ENCODE measurements at places on chromosomes 11 and 22.

- no peak for DNase-seq
These were observed 149.3 kb downstream of the TMEM135 start for GRCh38 chr11:87187076-87187475.

DNA sequence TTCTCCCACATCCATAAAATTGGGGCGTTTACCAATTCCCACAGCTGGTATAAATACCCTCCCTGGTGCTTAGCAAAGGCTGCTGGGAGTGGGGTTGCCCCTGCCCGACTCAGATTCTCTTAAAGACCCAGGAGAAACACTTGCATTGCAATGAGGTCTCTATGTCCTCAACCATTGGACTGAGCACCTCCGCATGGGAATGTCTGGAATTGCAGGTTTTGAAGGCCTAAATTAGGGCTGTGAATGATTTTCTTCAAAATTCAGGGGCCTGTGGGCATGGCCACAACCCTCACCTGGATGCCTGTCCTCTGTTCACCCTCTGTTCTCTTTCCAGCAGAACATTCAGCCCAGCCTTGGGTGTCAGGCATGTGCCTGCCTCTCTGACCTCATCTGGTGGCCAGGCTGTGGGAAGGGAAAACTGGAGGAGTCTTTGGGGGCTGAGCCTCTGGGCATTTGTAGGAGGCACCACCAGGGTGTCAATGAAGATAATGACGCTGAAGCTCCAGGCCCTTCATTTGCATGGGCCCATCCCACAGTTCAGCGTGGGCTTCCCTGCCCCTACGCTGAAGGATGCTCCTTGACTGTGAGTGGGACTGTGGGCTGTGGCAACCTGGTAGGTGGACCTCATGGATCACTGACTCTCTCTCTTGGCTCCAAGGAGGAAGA, 52.7 kb upstream of the MYEOV start:
- no peak for DNase-seq

DNA sequence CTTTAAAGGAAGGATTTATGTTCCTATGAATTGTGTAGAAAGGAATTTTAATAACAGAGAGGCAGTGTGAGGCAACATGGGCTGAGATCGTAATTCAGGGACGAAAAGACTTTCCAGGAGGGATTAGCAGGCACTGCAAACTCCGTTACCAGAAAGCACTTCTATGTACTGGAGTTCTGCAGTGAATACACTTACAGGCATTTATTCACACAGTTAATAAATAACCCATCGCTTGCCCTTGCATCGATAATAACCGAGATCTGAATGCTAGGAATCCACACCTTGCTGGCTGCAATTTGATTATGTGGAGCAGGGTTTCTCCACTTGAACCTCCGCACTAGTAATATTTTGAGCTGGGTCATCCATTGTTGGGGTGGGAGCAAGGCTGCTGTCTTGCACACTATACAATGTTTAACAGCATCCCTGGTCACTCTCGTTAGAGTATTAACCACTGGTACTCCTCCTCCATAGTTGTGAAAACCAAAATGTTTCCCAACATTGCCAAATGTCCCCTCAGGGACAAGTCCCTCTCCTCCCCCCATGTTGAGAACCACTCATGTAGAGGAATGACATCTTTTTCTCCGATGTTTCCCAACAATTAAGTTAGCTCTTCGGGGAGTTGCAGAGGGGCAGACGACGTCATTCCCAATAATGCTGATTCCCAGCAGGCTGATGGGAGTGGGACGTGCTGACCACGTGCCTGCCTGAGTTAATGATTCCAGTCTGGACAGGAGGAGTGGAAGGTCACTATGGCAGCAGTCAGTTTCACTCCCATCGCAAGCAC, 99.5 kb downstream of the SNX19 start:
- DNase-seq = no peak

GRCh38 chr11:76620489-76620888, 50.1 kb downstream of the LRRC32 start:
- DNase-seq = no peak

DNA sequence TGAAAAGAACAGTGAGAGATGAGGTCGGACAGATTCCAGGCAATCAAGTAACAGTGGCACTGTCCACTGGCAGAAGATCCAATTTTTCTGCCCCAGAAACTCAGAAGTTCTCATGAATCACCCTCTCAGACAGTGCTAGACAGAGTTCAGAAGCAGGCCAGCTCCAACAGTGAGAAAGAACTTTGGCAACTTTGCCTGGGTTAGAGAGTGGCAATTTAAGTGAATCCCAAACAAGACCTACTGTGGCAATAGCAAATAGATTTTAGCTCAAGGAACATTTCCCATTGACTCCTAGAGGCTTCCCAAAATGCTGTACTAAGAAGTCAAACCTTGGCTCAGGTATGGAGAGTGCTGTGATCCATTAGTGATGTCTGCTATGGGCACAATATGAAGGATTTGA, 12.3 kb downstream of the CD44 start:
- DNase-seq = no peak

GRCh38 chr22:44692662-44693007, 9.4 kb upstream of the PRR5 start:
- DNase-seq = no peak

- DNase-seq = no peak
These were observed 40.0 kb downstream of the RNF141 start for GRCh38 chr11:10500757-10501684.

DNA sequence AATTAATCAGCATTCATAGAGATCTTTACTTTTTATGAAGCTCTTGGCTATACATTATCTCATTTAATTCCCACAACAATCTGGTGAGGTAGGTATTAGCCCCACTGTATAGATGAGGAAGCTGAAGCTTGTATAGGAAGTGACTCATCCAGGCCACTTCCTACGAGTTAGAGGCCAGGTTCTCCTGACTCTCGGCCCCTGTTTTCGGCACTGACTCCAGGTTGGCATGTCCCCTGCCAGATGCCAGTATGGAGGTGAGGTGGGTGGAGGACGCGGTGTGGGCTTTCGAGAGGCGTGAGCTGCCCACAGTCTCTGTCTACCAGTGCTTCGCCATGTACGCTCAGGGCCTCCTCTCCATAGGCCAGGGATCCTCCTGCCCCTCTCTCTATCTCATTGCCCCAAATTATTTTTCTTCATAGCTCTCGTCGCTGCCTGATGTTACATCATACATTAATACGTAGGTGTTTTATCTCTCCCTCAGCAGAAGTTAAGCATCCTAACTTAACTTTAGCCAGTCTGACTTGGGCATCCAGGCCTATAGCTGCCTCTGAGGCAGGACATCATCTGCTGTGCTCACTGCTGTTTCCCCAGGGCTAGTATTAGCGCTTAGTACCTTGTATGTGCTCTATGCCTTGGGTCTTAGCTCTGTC, 9.0 kb downstream of the DGAT2 start:
- no peak for DNase-seq

- no peak for DNase-seq
These were observed 3.4 kb downstream of the GRK2 start for GRCh38 chr11:67269401-67270255.

- DNase-seq = no peak
These were observed 65.2 kb downstream of the ARFGAP3 start for GRCh38 chr22:42791721-42792452.

DNA sequence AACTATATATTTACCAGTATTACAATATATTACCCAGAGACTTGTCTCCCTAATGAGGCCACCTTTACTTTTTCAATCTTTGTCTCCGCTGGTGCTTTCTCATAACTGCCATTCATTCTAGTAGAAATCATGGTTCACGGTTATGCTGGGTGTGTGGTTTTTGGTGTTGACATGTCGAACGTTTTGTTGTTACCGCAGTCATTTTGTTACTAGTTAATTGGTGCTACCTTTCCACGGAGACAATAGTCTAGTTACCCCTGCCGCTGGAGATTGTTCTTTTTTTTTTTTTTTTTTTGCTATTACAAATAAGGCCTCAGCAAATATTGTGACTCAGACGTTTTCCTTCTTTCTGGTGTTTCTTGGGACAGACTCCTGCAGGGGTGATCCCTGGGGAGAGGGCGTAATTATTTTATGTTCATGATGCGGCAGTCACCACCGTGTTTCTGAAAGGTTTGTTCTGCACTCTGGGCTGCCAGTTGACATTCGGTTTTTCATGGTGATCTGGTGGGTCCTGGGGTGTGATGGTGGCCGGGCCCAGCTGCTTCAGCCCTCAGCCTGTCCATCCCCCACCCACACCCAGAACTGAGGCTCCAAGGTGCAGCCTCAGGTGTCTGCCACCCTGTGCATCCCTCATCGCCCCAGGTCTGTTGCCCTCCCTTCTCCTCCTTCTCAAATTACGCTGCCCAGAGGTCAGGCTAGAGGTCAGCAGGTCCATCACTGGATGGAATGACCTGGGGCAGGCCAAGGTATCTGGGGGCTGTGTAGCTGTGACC, 28.6 kb downstream of the LRP5 start:
- DNase-seq = no peak

DNA sequence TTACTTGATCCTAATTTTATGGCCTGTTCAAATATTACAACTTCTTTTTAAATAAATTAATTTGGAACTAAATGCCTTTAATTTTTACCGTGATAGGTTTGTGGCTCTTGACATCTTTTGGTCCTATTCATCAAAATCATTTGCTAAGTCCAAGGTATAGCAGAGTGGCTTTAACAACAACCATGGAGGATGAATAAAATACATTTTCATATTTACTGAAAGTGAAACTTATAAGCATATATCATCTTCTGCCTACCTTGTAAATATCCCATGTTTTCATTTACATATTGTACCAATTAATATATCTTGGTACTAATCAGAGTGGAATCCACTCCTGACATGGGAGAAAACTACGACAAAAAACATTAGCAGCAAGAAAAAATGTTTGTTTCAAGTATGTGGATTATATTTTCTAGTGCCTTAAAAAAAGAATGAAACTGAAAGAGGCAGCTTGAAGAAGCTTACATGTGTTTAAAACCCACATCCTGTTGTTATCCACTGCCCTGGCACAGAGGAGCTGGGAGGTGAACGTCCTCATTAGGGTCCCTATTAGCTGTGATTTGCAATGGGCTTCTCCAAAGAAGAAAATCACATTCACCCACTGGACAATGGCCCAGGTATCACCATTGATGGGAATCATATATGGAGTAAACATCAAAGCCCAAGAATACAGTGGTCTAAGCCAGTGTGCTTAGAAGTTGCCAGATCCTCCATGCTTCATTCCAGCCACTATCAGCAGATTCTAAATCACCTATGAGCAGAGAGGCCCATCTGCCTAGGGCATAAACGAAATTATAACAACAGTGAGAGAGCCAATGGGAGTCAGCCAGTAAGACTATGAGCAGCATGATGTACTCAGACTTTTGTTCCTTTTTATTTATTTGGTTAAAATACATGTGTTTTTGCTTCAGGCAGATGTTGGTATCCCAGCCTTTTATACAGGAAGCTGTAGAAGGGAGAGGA, 84.7 kb downstream of the MAML2 start:
- DNase-seq = no peak

DNA sequence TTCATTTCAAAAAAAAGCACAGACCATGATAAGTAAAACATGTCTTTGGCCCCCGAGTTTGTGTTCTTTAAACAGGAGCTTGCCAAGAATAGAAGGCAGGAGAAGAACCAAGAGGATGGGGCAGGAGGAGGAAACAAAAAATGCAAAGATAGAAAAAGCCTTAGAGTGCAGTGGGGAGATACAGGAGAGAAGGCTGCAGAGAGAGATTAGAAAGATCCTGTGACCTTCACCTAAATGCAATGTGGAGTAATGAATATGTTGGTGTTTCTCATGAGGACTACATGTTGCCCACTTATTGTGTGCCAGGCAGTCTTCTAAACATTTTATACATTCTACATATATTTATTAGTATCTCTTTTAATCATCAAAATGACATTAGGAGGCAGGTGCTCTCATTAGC, 2.3 kb upstream of the APLNR start:
- DNase-seq = no peak

- peak; percentile 0 for DNase-seq
These were observed 550.9 kb upstream of the CCDC90B start for GRCh38 chr11:83836883-83837654.

DNA sequence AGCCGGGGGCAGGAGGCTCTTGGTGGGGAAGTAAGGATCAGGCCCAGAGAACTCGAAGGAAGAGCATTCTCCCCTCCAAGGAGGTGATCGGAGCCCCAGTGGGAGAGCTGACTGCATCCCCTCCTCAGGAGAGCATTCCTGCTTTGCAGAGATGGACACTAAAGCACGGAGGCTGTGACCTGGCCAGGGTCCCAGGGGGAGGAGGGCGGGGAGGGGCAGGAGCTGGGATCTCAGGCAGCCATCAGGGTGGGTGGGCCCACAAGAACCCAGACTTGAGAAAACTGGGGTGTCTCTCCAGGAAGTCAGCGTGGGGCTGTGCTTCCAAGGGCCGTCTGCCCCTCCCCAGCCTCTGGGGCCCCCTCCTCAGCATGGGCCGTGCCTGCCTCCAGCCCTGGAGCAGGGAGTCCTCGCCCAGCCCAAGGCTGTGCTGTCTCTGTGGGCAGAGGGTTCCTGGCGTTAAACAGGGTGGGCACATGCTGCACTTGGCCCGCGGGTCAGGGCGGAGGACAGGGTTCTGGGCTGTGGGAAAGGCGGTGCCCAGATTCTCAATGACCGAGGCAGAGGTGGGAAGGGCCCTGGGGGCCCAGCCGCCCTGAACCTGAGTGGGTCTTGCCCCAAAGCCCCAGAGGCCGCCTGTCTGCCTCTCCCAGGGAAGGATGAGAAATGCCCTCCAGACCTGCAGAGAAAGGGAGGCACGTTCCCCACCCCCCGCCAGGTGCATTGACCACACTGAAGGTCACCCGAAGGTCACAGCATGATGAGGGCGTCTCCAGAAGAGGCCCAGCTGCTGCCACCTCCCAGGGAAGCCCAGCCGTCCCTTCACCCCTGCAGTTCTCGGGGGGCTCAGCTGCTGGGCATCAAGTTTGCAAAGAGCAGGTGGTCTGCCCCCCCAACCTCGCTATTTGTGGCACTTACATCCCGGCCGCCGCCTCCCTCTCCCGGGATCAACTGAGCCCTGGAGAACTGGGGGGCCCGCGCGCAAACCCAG, 643 bp downstream of the CEND1 start:
- no peak for DNase-seq

DNA sequence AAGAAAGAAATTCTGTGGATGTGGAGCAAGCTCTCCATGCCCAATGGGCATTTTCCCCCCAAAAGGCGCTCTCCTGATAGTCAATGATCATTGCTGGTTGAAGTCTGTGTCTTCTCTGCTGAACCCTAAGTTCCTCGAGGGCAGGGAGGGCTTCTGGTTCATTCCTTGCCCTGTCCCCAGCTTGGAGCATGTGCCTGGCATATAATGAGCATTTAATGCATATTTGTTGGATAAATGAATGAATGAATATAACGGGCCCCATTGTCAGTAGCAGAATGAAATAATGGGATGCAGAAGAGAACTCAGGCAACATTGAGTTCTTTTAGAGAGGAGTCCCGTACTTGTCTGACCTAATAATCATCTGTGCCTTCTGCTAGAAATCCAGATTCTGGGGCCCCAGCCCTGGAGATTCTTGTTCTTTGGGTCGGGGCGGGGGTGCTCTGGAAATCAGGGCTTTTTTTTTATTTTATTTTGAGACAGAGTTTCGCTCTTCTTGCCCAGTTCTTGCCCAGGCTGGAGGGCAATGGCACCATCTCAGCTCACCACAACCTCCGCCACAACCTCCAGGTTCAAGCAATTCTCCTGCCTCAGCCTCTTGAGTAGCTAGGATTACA, 64.4 kb downstream of the CD82 start:
- DNase-seq = no peak

DNA sequence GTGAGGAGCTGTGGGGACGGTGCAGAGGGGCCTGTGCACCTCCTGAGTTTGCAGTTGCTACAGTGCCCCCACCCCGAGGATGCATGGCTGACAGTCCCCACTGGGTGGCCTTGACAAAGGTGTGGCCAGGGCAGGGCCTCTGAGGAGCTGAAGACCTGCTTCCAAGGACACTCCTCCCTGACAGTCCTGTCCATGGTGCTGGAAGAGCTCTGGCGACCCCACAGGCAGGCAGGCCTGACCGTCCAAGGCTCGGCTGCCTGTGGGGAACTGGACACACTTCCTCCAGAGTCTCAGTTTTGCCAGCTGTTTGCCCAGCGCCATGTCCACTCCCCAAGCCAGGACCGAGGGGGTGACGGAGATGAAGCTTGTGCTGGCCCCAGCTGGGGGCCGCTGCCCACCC, 32.7 kb downstream of the BRSK2 start:
- DNase-seq = no peak
